ENCODE measurements at places on chromosomes 12 and 14. TPM values are rescaled to one million over a fixed set of nuclear protein-coding genes. Genes with fewer than 3 reads are reported as not detected.

GRCh38 chr14:74415115-74415437 is 10.9 kb downstream of the SYNDIG1L start:
- no peak for ATAC-seq

DNA sequence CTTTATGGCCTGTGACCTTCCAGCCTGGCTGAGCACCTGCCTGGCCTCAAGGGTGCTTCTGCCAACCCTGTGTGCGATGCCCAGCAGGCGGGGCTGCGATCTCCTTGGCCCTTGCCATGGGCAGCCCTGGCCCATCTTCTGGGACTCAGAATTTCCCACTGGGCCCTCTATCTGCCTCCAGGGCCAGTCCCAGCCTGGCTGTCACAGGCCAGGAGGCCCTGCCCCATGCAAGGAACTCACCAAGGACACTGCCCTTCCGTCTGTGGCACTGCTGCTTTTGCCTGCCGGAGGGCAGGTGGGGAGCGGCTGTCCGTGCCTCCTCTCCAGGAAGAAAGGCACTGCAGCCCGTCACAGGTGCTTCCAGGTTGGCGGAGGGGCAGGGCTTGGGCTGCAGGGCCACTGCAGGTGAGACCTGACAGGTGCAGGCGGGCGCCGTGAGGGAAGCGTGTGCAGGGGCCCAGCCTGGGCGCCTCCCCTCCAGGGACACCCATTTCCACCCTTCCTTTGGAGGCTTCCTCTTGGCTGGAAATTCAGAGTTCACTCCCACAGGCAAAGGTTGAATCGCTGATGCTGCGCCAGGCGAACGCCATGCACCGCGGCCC is 177.8 kb downstream of the KIF26A start:
- ATAC-seq: no peak

GRCh38 chr12:126537961-126538530 is 1472.8 kb downstream of the AACS start:
- ATAC-seq: no peak

- no peak for ATAC-seq
Measured at GRCh38 chr12:44385964-44386363, 490.2 kb downstream of the NELL2 start.

KRT7 gene
- total RNA-seq: 113 TPM

DTX1 gene
- 0.68 TPM for total RNA-seq

ARG2 gene
- total RNA-seq: 35.6 TPM

DNA sequence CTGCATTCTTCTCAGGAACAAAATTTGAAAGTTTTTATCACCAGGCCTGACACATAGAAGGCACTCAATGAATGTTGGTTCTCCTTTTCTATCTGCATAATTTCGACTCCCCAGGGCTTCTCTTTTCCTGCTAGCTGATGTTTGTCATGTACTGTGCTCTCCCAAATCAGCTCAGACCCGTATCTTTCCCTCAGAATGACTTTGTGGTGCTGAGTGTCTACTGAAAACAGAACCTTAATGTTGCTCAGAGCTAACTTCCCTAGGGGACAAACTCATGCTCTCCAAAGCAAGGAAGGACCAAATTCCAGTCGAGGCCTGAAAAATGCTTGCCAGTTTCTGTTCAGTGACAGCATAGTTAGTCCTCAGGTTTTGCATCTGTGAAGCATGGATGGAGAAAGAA is 1.9 kb downstream of the ARHGDIB start:
- no peak for ATAC-seq

TUNAR gene
- not detected for total RNA-seq

GRCh38 chr12:124194264-124194892 is 100.5 kb upstream of the RFLNA start:
- ATAC-seq: no peak

CFAP54 gene
- total RNA-seq: 0.28 TPM

- no peak for ATAC-seq
Measured at GRCh38 chr12:132367852-132368251, 38.5 kb upstream of the GALNT9 start.

DLK1 gene
- 0.16 TPM for total RNA-seq

GRCh38 chr14:84877061-84877460 is 652.9 kb upstream of the FLRT2 start:
- ATAC-seq: no peak

DNA sequence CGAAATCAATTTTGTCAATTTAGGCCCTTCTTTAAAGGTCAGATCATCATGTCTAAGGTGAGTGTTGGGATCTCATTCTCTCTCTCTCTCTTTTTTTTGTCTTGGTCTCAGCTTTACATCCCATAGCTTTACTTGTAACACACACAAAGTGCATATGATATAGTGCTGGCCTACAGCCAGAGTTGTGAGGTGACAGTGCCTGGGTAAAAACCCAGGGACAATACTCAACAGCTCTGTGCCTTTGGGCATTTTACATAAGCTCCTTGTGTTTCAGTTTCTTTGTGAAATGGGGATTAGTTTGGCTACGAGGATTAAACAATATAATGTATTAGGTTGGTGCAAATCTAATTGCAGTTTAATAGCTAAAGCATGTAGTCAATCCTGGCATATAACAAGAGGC is 40.2 kb downstream of the GRIP1 start:
- no peak for ATAC-seq

DNA sequence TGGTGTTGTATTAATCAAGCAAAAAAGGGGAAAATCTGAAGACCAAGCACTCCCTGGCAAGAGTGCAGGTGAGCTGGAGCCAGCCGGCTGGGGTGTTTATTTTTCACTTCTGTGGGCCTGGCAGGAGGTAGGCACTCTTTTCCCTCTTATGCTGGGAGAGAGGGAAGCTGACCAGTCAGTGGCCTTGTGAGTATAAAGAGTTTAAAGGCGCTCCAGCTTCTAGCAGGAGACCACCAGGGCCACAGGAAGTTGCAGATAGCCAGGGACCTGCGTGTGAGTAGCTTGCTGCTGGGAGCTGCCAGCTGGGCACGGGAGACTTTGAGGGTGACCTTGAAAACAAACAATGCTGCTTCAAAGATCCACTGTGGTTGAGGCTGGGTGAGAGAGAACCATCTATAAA is 217.4 kb upstream of the PWP1 start:
- no peak for ATAC-seq

KCNMB4 gene
- total RNA-seq: 0.76 TPM

DNA sequence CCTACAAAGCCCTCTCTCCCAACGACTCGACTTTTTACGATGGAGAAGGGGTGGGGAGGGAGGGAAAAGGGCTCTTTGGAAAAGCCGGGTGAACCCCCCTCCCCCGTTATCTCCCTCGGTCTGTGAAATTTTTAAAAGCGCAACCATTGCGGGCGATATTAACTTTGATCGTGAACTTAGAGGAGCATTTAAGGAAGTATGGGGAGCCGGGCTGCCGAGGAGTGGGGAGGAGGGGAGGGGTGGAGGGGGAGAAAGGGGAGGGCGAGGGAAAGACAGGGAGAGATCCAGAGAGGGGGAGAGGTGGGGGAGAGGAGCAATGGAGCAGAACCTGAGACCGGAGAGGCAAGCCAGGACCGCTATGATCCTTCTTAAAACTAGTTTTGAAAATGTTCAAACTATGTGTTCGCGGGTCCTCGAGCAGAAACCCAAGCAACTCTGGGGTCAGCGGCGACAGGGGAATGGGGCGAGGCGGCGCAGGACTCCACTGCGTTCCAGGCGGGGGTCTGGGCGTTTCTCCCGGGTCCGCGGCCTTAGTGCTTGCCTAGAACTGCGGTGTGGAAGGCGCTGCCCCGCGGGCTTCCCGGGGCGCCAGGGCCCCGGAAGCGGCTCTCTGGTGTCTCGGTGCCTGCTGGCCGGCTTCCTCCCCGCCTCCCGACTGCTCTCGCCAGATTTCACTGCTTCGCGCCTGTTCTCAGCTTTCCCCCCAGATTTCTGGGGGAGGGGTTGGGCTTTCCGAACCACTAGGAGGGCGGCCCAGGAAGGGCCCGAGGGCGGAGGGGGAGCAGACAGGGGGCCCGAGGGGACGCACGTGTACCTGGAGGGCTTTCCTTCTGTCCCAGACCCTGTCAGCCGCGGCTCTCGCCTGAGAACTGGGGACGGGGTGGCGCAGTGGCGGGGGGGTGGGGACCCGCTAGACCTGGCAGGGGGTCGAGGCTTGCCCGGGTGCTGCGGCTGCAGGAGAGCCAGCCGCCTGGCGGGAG is at the start of gene HOTAIR:
TSS of gene HOTAIR (minus strand) at position 871 of the 980 bp plus-strand sequence.
- peak; percentile 41 for ATAC-seq

GRCh38 chr12:64531665-64532334 is 78.5 kb upstream of the RASSF3 start:
- no peak for ATAC-seq

DNA sequence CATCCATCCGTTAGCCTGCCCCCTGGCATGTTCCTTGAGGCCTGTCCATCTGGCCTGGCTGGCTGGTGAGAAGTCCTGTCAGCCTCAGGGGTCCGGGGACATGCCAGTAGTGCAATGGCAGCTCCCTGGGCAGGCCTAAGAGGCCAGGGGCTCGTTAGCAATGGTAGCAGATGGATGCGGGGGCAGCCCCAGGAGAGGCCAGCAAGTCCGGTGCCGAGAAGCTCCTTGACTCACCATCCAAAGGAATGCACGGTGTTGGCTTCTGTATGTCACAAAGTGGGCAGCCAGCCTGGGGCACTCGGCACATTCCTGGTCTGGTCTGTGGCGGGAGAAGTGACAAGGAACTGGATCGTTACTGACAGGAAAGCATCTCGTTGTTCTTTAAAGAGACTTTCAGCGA is 319.9 kb downstream of the CACNA1C start:
- no peak for ATAC-seq

GRCh38 chr14:98742001-98742400 is 530.0 kb downstream of the BCL11B start:
- ATAC-seq: no peak

GPR65 gene
- 0.20 TPM for total RNA-seq

DPPA3 gene
- not detected for total RNA-seq

GRCh38 chr14:73264080-73264884 is 27.0 kb downstream of the PAPLN start:
- no peak for ATAC-seq

DNA sequence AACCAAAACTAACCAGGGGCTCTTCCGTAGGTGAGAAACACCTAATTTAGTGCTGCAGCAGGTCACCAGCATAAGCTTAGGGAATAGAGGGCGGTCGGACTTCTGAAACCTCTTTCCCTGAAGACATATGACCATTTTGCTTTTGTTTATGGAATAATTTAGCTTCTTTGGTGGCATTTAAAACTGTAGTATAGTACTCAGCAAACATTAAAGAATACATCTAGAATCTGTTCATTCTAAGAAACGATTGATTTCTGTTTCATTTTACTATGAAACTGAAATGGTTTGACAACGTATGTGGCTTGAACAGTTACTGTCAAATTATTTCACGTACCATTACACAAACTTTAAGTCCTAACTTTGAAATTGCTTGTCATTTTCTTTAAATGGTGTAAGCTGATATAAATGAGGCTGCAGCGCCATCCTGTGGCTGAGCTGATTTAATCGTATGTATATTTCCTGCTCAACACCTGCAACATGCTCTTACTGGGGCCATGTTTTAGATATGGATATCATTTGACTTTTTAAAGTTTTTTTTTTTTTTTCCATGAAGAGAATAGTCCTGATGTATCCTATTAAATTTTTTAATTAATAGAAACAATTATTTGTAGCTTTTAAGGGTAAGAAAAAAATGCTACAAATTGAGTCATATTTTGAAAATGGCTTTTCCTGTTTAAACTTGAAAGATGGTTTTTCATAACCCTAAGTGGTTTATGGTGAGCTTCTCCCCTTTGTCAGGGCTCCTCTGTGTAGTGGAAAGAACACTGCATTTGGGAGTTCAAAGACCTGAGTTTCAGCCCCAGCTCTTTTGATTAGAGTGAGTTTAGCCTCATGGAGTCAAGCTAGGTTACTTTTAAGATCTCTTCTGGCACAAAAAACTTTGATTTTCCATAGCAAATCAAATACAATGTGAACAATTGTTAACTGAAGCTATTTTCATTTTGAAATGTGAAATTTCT is 27.4 kb downstream of the CFAP54 start:
- ATAC-seq: peak; percentile 85

P2RX2 gene
- total RNA-seq: not detected

GRCh38 chr14:98731286-98731685 is 540.7 kb downstream of the BCL11B start:
- ATAC-seq: no peak

DNA sequence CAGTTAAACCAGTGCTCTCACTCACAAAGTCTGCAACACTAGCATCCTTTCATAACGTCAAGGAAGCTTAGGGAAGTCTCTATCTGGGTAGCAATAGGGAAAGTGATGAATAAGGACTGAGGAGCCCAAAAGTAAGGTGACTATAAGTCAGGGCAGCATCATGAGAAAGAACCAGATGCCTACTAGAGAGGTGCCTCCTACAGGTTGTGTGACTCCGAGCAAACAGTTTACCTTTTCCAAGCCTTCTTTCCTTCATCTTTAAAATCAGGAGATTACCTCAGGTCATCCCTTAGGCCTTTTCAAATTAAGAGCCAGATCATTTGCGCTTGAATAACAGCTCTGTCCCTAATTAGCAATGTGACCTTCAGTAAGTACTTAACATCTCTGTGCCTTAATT is 40.2 kb downstream of the RTN1 start:
- no peak for ATAC-seq

SLC25A21 gene
- 0.80 TPM for total RNA-seq

DNA sequence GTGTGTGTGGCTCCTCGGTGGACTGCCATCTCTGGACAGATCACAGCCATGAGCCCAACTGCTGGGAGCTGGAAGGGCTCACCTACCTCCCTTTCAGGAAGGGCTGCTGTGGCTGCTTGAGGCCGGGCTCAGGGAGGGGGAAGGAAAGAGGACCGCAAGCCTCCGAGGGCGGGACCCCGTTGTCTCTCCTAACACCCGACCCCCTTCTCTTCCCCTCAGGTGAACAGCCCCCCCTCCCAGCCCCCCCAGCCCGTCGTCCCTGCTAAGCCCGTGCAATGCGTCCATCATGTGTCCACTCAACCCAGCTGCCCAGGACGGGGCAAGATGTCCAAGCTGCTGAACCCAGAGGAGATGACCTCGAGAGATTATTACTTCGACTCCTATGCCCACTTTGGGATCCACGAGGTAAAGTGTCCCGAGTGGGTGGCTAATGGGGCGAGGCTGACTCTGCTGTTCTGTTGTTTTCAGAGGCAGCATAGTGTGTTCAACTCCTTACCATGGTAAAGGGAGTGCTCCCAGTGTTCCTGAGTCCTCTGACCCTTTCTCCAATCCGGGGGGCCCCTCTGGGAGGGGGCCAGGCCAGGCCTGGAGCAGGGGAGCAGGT is 49.5 kb downstream of the PRMT8 start:
- ATAC-seq: no peak

DNA sequence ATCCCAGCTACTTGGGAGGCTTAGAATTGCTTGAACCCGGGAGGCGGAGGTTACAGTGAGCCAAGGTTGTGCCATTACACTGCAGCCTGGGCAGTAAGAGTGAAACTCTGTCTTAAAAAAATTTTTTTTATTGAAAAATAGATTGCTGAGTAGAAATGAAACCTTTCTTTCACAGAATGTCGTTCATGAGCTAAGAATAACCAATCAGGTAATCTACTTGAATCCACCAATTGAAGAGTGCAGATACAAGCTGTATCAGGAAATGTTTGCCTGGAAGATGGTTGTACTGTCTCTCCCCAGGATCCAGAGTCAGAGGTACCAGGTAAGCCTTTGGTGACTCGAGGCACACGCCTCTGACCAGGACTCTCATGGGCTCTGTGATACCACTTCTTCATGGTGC is 27.0 kb downstream of the DYNC1H1 start:
- ATAC-seq: no peak

- no peak for ATAC-seq
Measured at GRCh38 chr12:103855036-103855712, 14.1 kb upstream of the NT5DC3 start.

GRCh38 chr12:131788070-131788469 is 40.1 kb upstream of the MMP17 start:
- no peak for ATAC-seq

TAS2R50 gene
- 0.68 TPM for total RNA-seq

- peak; percentile 90 for ATAC-seq
Measured at GRCh38 chr12:58310809-58311622, 369.6 kb downstream of the ATP23 start.

All from esophagus mucosa (tissue), 1 donor.